ENCODE measurements at places on chromosomes 2 and 18.
A peak's percentile ranks its signal among the peaks of the same experiment; 100 is the strongest.

DNA sequence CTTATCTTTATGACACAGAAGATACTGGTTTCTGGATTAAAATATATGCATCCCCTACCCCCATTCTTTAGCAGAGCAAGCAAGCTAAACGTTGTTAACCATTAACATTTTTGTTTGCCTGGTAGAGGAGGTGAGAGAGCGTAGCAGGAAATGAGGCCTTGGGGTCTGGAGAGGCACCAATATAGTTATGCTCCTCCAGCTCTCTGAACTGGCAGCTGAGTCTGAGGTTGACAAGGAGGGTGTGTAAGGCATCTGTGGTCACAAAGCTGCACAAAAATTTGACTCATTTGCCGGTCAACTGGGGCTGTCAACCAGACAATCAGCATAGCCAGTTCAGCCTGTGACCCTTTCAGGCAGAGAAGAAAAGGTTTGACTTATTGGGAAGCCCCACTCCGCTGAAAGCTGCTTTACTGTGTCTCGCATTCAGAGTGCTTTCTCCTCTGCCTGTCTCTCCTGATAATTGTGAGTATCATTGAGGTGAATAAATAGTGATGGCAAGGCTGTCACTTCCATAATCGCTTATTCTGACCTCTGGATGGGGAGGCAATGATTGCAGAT is 647.5 kb upstream of the SETBP1 start:
- DNase-seq: no peak

GRCh38 chr2:195498839-195499490 is 158.1 kb upstream of the SLC39A10 start:
- DNase-seq: peak; percentile 66

GRCh38 chr2:182242609-182243008 is 184.2 kb downstream of the PDE1A start:
- no peak for DNase-seq

GRCh38 chr2:152974146-152974545 is 255.7 kb downstream of the ARL6IP6 start:
- no peak for DNase-seq

- DNase-seq: no peak
Measured at GRCh38 chr18:51603551-51603950, 406.1 kb upstream of the MEX3C start.

GRCh38 chr2:96163415-96163767 is 18.2 kb upstream of the DUSP2 start:
- no peak for DNase-seq

DNA sequence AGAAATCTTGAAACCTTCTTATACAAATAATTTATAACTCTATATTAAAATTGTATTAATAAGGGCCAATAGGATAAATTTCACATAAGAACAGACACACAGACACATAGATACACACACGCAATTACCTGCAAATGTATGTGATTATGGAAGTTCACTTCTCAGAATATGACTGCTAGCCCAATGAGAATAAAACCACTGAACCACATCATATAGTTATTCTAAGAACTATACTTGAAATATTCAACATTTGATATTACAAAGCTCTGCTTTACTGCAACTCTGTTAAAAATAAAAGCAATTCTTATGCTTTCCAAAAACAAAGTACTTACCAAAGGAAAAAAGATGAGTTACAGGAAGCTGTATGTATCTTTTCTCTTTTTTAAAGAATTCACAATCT is 51.1 kb downstream of the PGAP1 start:
- no peak for DNase-seq

- DNase-seq: peak; percentile 15
Measured at GRCh38 chr2:97982621-97983020, 13.1 kb downstream of the TMEM131 start.

GRCh38 chr18:53360501-53361443 is 863.7 kb downstream of the MBD2 start:
- DNase-seq: no peak

DNA sequence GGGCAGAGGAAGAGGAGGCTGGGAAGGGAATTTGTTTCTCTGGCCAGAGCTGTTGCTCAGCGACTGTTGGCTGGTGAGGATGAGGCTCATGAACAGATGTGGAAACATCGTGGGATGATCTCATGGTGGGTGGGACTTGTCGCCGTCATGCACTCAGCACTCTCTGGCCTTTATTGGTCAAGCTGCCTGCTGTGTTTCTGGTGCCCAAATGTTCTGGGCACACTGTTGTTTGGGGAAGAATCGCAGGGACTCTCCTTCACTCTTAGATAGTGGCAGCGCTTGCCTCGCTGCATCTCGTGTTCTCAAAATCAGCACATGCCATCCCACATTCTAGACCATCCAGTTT is 145.6 kb downstream of the AGAP1 start:
- peak; percentile 68 for DNase-seq

DNA sequence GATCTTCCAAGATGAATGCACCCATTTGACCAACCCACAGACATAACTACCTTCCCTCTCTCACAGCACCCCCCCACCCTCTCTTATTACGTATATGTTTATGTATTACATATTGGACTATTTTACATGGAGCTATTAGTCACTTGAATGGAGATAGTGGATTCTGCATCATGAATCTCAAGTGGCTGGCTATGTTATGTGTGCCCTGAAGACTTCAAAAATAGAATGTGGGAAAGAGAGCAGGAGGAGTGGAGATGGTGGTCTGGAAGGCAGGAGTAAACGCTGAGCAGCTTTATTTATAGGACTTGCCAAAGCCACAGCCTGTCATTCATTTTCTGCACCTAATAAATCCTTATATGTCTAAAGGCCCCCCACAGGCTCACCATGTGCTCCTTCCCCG is 4.9 kb downstream of the ANTXR1 start:
- peak; percentile 66 for DNase-seq

- DNase-seq: no peak
Measured at GRCh38 chr18:45880876-45881558, 55.5 kb downstream of the SIGLEC15 start.

- DNase-seq: no peak
Measured at GRCh38 chr18:30582078-30582477, 460.5 kb downstream of the DSC3 start.

GRCh38 chr2:219645631-219646527 is 18.4 kb downstream of the SLC4A3 start:
- peak; percentile 88 for DNase-seq

- DNase-seq: no peak
Measured at GRCh38 chr2:64367444-64368232, 86.3 kb upstream of the LGALSL start.

DNA sequence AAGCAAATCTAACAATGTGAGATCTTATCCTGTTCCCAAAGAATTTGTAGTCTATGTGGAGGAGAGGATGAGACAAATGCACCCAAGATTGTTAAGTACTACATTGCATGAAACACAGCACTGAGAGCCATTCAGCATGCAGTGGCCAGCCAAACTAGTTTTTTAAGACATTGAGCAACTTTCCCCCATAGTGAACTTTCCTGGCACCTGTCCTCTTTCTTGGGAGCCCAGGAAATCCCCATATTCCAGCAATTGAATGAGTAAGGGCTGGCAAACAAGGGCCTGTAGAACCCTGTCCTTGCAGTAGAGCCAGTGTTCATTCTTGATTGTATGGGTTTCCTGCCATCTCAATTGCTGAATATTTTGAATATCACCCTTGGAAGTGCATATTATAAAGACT is 58.8 kb upstream of the FIGN start:
- DNase-seq: no peak

DNA sequence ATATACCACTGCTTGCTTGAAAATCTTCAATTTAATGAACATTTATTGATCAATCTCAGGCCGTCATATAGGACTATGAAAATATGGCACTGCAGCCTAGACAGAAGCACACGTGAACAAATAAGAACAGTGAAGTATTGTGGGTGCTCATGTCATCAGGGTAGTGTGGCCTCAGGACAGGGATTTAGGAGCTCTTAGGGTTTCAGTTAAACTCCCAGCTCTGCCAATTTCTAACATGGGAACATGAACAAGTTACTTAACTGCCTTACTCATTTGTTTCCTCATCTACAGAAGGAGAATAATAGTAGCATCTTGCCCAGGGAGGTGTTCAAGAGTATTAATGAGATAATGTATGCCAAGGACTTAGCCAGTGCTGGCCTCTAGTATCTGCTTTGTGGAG is 146.0 kb upstream of the MAP3K20 start:
- no peak for DNase-seq

DNA sequence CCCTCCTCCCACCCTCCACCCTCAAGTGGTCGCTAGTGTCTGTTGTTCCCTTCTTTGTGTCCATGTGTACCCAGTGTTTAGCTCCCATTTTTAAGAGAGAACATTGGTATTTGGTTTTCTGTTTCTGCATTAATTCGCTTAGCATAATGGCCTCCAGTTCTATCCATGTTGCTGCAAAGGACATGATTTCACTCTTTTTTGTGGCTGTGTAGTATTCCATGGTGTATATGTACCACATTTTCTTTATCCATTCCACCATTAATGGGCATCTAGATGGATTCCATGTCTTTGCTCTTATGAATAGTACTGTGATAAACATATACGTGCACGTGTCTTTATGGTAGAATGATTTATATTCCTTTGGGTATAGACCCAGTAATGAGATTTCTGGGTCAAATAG is 42.9 kb downstream of the TSPYL6 start:
- no peak for DNase-seq

GRCh38 chr2:188973641-188974040 is 532 bp upstream of the COL3A1 start:
- DNase-seq: peak; percentile 21

DNA sequence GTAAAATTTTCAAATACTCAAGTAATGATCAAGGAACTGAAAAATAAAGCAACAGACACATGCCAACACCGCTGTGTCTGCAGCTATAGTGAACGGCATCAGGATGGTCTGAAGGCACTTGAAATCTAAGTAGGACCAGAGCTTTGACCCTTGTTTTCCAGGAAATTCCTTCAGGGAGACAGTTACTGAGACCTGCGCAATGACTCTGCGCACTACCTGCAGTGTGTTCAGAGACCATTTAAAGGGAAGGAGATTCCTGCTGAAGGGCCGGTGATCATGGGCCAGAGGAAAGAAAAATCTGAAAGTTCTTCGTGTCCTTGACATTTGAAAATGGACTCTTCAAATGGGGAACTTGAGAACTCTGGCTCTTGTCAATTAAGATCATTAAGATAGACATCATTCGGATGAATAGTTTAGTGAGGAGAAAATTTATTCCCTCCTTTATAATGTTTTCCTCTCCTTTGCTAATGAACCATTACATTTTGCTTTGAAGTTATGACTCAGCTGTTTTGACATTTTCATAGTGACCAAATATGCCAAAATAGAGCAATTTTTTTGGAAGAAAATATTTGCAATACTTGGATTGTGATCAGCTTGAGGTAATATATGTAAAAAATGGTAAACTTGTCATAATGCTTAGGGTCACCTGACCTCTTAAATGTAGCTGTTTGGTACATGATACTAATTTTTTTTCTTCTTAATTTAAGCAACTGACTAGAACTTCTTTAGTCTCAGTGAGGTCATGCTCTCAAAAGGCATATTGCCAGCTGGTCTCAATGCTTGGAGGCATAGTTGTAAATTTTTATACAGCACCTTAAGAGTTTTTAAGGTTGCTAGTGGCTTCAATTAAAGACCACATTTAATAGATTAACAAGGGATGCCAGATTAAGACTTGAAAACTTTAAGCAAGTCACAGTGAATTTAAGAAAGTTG is 329.3 kb downstream of the ARHGAP15 start:
- DNase-seq: no peak

GRCh38 chr2:142179686-142180085 is 48.9 kb upstream of the LRP1B start:
- no peak for DNase-seq

- DNase-seq: no peak
Measured at GRCh38 chr2:152359573-152360363, 24.8 kb downstream of the FMNL2 start.

GRCh38 chr2:171083451-171083850 is 77.2 kb downstream of the TLK1 start:
- no peak for DNase-seq

DNA sequence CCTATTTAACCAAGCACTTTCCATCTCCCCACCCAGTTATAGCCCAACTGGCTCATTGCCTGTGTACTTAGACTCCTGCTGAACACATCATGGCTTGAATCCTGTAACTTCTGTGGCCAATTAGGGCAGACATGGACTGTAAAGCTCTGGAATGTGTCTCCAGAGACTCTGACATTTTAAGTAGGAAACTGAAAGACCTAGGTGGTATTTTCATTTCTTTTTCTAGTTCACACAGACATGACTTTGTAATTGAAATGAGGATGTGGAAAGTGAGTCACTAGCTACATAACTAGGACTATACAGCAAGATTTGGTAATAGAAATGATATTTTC is 12.2 kb downstream of the DOK1 start:
- DNase-seq: peak; percentile 99

DNA sequence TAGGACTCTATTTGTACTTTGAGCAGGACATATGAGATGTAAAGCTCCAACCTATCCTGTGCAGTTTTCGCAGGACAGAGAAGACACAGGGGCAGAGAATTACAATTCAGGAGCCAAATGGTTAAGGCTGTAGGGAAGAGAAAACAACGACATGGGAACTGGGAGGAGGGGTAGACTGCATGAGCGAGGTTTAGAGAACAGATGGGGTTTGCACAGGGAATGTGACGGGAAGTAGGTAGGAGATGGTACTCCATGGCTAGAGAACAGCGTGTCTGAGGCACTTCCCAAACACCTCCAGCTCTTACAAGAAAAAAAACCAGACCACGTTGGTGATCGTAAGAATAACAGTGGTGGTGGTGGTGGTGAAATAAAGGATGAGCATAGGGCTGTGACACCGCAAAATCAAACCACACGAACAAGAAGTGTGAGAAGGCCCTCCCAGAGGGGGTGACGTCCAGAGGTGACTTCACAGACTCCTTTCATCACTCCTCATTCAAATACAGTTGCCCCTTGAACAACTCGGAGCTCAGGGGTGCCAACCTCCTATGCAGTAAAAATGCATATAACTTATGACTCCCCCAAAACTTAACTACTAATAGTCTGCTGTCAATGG is 92.7 kb downstream of the FARSB start:
- DNase-seq: no peak

DNA sequence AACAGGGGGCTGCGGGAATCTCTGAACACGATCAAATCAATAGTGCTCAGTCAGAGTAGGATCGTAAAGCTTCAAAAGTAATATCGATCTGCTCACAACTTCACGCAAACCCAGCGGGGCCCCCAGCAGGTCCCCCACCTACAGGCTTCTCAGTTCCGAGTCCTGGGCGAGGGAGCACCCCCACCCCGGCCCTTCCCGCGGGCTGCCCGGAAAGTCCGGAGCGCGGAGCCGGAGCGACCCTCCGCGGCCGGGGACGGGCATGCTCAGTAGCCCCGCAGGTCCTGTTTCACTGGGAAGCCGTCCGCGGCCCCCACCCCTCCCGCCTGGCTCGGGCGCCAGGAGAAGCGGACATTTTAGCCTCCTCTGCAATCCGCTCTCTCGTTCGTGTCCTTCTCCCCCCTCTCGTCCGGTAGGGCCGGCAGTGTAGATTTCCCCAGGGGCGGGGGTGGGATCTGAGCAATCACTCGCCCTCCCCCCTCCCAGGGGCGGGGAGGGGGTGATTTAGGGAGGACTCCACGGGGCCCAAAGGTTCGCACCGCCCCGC is 3.3 kb upstream of the SPRED2 start:
- peak; percentile 89 for DNase-seq

GRCh38 chr2:76958749-76959148 is 563.4 kb downstream of the LRRTM4 start:
- no peak for DNase-seq

GRCh38 chr18:44842588-44843412 is 162.1 kb downstream of the SETBP1 start:
- DNase-seq: no peak

- no peak for DNase-seq
Measured at GRCh38 chr2:109232909-109233308, 103.9 kb downstream of the SH3RF3 start.

Measured in fibroblast of upper back skin (primary cell).